ENCODE measurements at places on chromosomes 2 and 18. TPM values are rescaled to one million over a fixed set of nuclear protein-coding genes. Genes with fewer than 3 reads are reported as not detected.

DNA sequence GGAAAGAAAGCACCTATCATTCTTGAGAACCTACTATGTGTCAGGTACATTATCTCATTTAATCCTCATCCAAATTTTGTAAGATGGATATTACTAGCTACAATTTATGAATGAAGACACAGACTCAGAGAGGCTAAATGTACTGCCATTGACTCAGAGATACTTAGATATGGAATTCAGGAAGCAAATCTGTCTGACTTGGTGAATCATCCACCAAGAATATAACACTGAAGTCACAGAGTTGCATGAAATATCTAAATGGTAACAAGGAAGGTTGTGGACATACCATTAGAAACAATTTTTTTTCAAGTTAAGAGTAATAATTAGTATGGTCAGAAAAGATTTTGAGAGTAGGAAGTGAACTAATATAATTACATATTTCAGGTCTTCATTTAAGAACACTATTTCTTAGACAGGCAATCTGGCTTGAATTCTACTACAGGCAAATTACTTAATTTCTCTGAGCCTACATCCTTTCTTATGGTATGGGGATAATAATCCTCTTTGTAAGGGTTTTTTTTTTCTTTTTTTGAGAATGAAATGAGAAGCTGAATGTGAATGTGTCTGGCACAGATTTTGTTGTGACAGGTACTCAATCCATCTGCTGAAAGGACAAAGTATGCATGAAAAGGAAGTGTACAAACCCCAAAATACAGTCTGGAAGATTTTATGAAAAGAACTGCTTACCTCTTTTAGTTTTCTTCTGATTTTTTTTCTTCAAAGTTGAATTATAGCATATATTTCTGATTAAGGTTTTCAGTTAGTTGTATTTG is 14.8 kb upstream of the C2orf66 start:
- DNase-seq = no peak

ZCCHC2 gene
- 16.0 TPM for polyA plus RNA-seq

ZNF892 gene
- 5.7 TPM for polyA plus RNA-seq

VAMP8 gene
- 78.1 TPM for polyA plus RNA-seq

All from right lung (tissue), 10 donors.